NCI-H2171 treated with DMSO at 0.1 percent for 48 hours (cell line): ENCODE measurements at places on chromosomes 6 and 20.

- DNase-seq, result no peak
Observed at GRCh38 chr6:75946146-75946831, 126.2 kb downstream of the IMPG1 start.

DNA sequence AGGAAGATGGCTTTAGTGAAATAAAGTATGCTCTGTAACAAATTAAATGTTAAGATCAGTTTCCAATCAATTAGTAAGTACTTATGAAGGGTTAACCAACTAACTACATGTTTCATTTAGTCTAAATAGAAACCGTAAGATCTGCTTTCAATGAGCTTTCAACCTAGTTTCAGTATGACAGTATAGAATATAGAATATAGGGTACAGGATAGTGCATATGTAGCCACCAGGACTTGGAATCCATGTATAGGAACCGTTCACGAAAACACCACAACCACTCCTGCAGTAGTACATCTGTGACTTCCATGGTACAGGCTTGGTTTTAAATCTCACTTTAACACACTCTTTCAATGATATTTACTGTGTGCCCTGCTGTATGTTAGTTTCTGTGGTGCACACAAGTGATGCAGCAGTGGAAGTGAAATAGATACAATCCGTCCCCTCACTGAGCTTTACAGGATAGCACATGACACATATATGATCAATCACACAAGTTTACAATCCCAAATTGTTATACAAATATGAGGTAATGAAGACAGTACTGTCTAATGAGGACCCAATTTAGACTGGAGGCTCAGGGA is 479.7 kb upstream of the MARCKS start:
- DNase-seq, result no peak

GRCh38 chr6:124371974-124372475 is 568.4 kb downstream of the NKAIN2 start:
- DNase-seq, result no peak

DNA sequence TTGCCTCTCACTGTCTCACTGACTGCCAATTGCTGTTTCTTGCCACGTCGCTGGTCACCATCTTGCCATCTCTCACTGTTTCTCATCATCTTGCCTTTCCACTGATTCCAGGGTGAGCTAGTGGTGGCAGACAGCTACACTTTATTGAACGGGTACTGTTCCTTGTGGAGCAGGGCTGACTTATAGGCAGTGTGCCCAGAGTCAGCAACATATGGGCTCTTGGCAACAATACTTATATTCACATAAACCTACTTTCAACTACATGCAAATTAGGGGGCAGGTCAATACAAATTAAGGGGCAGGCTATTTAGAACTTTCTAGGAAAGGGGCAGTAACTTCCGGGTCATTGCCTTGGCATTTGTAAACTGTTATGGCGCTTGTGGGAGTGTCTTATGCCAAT is 186.2 kb upstream of the SYNDIG1 start:
- no peak for DNase-seq

GRCh38 chr6:128641703-128642102 is 121.3 kb upstream of the PTPRK start:
- no peak for DNase-seq

- DNase-seq, result no peak
Observed at GRCh38 chr6:32852844-32853540, 512 bp downstream of the TAP1 start.
